ENCODE measurements at places on chromosomes 1 and 21. TPM values are rescaled to one million over a fixed set of nuclear protein-coding genes. Genes with fewer than 3 reads are reported as not detected.

Gene OVAAL
- not detected for total RNA-seq

Gene AGT
- total RNA-seq, result 69.1 TPM

DNA sequence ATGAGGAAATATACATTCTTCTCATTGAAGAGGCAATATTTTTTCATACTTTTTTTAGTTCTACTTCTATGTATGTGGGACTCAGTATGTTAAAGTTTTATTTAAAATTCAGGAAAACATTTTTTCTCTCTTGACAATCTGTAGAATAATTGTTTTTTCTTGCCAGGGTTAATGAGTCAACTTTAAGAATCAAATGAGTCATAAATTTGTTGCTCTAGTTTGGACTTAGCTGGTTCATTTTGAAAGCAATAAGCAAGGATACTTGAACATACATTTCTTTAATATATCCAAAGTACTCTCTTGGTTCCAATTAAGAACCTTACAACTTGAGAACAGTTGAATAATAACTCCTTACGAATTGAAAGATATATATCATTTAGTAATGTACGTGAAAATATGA is 1145.3 kb upstream of the B3GALT2 start:
- no peak for DNase-seq

DNA sequence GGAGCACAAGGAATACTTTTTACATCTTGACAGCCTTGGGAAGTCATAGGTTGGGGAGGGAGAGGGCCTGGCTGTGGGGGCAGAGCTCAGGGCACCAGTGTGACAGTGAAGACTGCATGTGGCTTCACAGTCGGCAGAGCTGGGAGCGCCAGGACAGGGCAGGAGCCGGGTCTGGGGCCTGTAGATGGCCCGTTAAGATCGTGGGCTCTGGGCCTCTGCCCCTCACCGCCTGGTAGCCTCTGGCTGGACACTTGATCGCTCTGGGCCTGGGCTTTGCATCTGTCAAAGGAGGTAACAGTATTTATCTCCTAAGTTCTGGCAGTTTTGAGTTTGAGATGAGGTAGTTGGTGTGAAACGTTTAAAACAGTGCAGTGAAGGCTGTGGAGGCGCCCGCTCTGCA is 4.8 kb downstream of the SLX9 start:
- DNase-seq, result no peak

DNA sequence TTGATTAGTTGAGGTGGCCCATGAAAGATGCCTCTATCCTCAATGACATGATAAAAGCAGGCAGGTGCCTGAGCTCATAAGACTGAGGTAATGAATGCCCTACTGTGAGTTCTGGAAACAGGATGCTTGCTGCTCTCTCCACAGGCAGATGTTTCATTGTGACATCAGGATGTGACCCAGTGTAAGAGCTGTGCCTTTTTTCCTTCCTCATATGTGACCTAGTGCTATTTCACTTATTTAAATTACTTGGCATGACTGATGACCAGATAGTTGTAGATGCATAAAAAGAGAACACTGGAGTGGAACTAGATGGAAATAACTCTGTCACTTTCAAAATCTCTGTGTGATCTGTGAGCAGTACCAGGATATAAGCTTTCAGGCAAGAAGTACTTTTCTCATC is 31.9 kb downstream of the KIF14 start:
- no peak for DNase-seq

DNA sequence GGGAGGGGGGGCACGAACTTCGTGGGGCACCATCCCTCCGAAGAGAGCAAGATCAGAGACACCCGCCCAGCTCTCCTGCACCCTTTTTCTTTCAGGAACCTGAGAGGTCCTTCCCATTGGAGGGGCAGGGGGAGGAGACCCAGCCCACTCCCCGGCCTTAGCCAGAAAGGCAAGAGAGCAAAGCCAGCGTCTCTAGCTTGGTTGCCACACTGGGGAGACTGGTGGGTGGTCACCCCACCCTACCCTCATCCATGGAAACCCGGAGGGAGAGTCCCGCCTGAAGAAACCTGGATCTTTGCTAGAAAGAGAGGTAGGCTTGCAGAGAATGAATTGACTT is 246 bp downstream of the ATP2B4 start:
- DNase-seq, result no peak
